Cardiac fibroblast (primary cell): ENCODE measurements at places on chromosomes 12 and 14.

DNA sequence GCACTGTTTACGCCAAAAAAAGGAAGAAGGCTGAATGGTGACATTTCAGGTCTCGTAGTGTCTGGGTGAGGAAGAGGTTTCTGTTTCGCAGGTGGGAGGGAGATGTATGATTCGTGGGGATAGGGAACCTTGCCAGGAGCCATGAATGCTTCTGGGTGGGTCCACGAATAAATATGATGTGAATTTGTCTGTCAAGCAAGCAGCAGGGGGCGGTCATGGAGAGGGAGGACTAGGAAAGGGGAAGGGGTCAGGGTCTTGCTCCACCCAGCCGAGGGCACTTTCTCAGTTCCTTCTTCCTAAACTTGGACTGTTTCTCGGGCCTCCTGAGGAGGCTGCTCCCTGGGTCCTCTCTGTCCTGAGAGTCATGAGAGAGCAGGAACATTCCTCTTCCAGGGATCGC lies 72.5 kb downstream of the LGMN start:
- no peak for DNase-seq

GRCh38 chr12:99386907-99387306 lies 260.6 kb upstream of the GARIN6 start:
- DNase-seq = peak; percentile 28

- DNase-seq = no peak
These were observed 12.7 kb downstream of the INF2 start for GRCh38 chr14:104702106-104702505.

DNA sequence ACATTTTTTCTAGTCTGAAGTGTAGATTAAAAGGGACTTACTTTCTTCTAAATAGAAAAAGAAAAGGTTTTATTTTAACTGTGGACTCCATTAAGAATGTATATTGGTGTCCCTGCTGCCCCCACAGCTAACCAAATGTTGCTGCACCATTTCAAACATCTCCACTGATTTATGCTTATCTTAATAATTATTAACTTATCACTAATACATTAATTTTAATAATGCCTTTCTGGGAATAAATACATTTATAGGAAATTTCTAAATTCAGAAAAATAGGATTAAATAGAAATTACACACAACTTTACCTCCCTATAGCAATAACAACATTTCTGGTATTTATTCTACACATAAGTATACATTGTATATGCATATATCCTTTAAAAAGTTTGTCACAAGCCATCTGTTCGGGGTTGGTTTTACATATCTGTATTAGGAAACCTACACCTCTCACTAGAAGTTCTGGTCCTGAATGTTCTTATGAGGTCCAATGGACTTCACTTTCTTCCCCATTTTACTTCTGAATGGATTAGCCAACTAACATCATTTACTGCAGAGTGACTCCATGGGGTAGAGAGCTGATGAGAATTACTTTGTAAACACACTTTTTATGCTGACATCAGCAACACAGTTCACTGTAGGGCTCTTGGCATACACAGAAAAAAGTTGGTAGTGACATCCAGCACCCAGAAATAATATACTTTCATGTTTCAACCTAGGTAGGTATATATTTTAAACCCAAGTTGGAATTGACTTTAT lies 9.4 kb upstream of the SELPLG start:
- no peak for DNase-seq

DNA sequence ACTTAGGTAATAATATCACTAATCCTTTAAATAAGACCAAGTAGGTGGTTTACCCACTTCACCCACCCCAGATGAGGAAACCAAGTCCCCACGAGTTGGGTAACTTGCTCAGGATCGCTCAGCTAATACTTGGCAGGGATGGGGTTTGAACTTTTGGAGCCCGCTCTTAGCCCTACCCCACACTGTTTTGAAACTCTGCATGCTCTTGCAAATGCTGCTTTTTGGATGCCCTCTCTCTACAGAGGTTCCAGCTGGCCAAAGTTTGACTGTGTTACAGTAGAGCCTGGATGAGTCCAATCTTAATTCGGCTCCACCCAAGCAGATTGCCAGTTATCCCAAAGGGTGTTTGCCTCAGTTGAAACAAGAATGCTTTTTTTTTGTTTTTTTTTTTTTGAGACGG lies 6.8 kb downstream of the PLEKHG3 start:
- no peak for DNase-seq

DNA sequence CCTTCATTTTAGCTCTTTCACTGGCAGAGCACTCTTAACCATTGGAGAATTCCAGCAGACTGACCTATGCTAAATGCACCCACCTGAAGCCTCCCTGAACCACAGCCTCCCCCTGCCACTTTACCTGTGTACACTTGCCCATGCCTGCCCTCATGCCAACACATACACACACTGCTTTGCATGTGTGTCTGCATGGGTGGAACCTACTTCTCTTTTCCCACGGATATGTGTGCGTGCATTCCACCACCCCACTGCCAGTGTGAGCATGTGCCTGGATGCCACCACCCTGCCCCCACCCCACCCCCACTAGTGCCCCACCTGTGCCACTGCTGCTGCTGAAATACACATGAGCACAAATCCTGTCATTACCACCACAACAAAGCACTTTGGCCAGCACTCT lies 49.5 kb upstream of the EEA1 start:
- DNase-seq = no peak

- DNase-seq = no peak
These were observed 409.7 kb downstream of the NOVA1 start for GRCh38 chr14:26187996-26188620.

DNA sequence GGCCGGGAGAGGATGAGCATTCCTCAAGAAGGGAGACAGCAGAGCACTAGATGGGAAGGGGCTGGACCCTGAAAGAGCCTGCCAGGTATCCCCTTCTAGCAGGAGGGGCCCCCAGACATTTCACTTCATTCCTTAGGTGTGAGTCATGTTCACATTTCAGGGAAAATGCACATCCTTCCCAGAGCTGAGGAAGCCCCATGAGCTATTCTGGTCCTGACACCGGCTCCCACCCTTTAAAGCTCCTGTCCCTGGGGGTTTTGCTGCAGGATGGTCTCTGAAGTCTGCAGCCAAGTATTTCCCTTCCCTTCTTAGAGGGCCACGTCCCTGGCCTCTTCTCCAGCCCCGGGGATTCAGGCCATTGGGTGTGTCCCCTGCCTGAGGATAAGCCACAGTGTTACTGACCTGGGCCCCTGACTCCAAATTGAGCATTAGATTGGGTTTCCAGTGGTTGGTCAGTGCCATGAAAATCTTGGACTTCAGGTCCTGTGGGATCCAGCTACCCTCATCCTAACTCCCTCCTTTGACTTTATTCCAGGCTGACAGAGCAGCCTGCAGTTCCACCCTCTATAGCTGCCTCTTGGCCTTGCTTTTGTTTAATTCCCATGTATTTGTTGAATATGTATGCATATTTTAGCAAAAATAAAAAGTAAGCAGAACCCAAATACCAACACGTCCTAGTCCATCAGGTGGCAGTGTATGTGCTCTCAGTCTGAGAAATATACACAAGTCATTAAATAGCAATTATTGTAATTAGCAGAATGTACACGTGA lies 267.1 kb downstream of the CACNA1C start:
- DNase-seq = peak; percentile 31

- no peak for DNase-seq
These were observed 58.9 kb upstream of the ANKS1B start for GRCh38 chr12:100043631-100044030.

- DNase-seq = no peak
These were observed 4.7 kb upstream of the C1R start for GRCh38 chr12:7096979-7097378.

DNA sequence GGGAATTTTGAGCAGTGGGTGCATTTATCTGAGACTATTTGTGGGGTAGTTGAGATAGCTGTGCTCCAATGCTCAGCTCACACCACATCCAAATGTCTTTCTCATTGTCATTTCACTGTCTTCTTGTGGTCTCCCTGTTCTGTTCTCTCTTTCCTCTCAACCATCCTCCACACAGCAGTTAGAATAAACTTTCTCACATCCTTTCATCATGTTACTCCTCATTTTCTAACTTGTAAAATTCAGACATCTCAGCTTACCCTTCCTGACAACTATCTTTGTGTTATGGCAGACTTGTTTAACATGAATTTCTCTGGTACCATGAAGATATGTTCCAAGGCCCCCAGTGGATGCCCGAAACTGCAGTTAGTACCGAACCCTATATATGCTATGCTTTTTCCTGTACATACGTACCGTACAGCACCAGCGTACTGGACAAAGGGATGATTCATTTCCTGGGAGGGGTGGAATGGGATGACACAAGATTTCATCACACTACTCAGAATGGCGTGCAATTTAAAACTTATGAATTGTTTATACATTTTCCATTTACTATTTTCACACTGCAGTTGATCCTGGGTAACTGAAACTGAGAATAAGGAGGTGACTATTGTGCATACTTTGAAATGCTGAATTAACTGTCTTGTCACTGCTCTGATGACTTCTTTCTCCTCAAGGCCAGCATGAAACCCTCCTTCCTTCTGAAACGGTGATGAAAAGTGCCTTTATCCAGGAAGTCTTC lies 177.1 kb upstream of the SLC38A2 start:
- peak; percentile 86 for DNase-seq

DNA sequence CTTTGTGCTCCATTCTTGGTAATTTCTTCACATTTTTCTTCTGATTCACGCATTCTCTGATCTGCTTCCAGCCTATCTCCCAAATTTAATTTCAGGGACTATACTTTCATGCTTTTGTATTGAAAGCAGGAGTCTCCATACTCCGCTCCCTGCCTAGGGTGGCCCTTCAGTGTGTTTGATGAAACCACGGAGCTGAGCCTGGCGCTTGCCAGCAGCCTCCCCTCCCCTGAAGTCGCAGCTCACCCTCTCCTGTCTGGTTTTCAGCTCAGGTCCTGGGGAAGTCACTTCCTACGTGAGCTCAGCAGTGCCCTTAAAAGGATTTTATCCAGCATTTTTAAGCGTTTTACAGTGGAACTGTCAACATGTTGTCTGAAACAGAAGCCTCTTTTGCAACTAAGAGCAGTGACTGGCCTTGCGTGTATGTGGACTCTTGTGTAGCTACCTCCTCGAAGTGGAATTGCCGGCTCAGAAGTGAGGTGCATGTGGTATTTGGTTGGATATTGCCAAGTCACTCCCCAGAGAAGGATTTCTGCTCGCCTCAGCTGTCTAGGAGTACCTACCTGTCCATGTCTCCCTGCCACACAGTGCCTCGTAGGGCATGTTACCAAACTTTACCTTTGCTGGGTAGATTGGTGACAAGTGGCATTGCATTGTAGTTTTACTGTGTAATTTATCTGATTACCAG lies 78.5 kb downstream of the TESC start:
- DNase-seq = no peak

DNA sequence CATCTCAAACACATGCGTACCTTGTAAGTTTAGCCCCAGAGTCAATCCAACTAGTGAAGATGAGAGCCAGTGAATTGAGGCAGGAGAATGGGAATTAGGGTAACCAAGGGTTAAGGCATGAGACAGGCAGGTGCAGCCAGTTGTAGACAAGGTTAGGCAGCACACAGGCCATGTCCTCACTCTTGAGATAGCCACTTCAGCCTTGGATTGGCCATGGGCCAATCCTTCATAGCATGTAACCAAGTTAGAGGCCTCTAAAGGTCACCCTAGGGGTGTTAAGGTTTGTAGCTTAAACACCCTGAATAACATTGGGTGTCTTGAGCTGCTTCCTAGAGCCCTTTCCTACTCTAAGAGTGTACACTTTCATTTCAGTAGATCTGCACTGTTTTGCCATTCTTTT lies 208.2 kb upstream of the RBM19 start:
- no peak for DNase-seq

DNA sequence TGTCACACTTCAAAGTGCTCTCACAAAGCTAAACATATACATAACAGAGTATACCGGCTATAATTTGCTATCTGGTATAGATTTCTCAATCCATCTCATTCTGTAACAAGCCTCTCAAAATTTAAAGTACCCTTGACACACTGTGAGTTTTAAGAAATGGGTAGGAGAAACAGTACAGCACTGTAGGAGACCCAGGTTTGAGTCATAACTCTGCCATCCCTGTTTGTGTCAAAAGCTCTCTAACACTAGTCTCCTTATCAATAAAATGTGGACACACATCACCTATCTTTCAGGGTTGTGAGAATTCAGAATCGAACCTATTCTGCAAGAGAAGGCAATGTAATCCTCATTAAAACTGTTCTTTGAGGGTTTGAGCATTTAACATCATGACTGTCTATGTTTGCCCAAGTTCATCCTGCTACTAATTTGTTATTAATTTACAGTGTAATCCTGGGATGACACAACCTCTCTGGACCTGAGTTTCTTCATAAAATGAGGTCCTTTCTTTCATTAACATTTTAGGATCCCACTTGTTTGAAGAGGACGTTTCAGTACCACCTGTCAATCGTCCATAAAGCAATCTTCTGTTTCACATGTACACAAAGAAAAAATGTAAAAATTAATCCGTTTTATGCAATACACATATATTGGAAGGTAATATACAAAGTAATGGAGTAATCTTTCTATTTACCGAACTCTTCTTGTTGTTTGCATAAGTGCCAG lies 12.1 kb downstream of the SPTSSA start:
- no peak for DNase-seq

DNA sequence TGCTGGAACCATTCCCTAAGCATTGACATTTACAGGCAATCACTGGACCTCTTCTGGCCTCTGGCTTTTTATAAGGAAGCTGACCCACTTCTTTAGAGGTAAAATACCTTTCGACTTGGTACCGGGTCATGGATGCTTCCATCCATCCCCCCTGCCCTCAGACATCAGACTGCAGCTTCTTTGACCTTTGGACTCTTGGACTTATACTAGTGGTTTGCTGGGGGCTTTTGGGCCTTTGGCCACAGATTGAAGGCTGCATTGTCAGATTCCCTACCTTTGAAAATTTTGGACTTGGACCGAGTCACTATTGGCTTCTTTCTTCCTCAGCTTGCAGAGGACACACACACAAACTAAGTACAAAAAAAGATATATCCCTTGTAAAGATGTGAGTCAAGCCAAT lies 86.1 kb downstream of the TTC6 start:
- no peak for DNase-seq

- no peak for DNase-seq
These were observed 78.5 kb downstream of the VCPKMT start for GRCh38 chr14:50037852-50038251.

DNA sequence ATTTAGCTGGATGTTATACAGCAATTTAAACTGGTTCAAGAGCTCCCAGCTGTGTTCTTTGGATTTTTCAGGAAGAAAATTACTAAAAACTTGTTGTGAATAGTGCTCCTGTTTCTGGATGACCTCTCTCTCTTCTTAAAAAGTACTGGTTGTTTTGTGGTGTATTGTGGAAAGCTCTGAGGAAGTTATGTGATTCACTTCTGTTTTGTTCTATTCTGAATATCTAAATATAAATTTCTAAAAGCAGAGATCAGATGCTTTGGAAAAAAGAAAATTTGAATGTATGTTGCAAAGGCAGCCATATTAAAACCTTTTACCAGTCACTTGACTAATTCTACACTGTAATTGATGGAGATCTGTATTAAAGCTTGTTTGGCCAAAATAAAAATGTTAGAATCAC lies 3.4 kb upstream of the C3AR1 start:
- no peak for DNase-seq
